ENCODE measurements at places on chromosomes 16 and 17.

GRCh38 chr16:23999663-24000062, 163.9 kb downstream of the PRKCB start:
- DNase-seq: no peak

DNA sequence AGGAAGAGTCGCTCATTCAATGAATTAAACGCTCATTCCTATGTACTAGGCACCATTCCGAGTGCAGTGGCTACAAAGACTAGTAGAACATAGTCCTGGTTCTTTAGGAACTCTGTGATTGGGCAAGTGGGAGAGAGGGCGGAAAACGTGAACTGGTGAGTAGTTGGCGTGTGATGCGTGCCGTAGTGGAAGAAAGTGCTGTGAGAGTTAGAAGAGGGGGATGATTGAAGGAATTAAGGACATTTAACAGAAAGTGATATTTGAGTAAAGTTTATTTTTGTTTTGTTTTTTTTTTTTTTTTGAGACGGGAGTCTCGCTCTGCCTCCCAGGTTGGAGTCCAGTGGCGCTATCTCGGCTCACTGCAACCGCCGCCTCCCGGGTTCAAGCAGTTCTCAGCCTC, 7.9 kb upstream of the SLFN14 start:
- no peak for DNase-seq

GRCh38 chr16:23510164-23510914, at the start of gene GGA2:
Gene GGA2 (minus strand): TSS chr16:23510494. CDS start chr16:23510411, 83 bp downstream.
- peak; percentile 89 for DNase-seq

- DNase-seq: no peak
Observed at GRCh38 chr17:8674344-8675305, 44.1 kb upstream of the MYH10 start.

- DNase-seq: no peak
Observed at GRCh38 chr17:21677911-21678310, 14.4 kb upstream of the KCNJ18 start.

- no peak for DNase-seq
Observed at GRCh38 chr17:47829870-47830269, 1.5 kb downstream of the MRPL10 start.

DNA sequence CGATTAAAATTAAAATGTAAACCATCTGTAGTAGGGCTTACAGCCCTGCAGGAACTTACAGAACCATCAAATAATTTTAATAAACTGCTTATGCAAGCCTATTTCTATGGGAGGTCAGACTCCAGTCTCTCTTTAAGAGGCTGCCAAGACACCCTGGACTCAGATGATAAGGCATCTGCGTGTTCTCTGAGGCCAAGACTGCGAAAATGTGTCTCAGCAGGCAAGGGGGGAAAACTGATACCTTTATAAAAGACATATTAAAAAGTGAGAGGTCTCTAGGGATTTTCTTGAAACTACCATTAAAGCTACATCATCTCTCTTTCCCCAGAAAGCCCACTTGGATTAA, 32.2 kb downstream of the MPHOSPH6 start:
- no peak for DNase-seq

- no peak for DNase-seq
Observed at GRCh38 chr17:63413128-63413527, 33.0 kb downstream of the CYB561 start.

GRCh38 chr16:81494888-81495287, 50.3 kb downstream of the CMIP start:
- DNase-seq: no peak

DNA sequence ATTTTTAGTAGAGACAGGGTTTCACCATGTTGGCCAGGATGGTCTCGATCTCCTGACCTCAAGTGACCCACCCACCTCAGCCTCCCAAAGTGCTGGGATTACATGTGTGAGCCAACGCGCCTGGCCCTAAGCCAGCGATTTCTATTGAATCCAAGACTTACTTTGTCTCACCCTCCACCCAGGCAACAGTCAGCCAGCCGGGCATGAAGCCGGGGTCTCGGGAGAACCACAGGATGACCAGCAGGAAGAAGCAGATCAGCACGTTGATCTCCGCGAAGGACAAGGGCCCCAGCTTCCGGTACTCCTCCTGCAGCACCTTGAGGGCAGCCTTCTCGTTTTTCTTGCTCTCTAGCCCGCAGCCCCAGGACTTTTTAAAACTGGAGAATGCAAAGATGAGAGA, 17.6 kb downstream of the SLC13A5 start:
- no peak for DNase-seq

- peak; percentile 77 for DNase-seq
Observed at GRCh38 chr16:1057252-1057932, 15.2 kb upstream of the SSTR5 start.

DNA sequence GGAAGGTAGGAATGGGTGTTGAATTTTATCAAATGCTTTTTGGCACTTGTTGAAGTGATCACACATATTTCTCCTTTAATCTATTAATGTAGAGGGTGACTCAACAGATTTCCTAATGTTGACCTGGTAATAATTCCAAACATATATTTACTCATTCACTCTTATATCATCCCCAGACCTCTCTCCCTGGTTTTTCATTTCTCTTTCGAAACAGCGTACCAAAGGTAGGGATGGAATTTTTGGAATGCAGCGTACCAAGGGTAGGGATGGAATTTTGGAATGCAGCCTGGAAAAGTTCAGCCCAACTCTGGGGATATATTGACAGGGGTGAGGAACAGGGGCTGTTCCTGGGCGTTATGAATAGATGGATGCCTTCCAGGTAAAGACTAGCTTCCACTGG, 7.3 kb downstream of the KIF18B start:
- no peak for DNase-seq

GRCh38 chr16:64437706-64438324, 684.0 kb downstream of the CDH11 start:
- DNase-seq: no peak

DNA sequence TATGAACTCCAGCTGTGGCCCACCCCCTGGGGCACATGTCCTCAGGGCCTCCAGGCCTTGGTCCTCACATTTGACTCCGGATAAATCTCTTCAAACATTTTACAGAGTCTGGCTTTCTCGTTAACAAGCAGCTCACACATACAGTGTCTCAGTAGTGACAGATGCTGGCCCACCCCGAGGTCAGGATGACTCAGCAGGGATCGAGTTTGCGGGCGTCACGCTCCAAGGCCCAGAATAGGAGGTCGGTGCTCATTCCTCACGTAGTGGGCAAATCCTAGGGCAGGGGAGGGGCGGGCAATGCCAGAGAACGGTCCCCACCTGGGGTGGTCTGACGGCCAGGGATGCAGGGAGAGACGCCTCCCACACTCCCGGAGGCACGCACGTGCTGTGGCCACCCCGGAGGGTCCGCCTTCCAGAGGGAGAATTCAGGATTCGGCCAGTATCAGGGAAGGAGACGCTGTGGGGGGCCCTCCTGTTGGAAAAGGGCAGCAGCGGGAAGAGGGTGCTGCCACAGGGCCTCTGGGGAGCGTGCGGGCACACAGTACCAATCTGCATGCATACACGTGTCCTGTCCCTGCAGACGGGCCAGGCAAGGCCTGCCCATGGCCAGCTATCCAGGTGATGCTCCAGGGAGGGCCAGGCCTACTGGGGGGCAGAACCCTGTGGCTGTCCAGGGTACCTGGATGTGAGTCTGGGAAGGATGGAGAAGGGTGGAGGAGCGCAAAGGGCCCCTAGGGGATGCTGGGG, 8.6 kb downstream of the SLC7A5 start:
- DNase-seq: no peak

- no peak for DNase-seq
Observed at GRCh38 chr16:81520560-81521135, 76.0 kb downstream of the CMIP start.

- DNase-seq: no peak
Observed at GRCh38 chr16:52967744-52968143, 85.0 kb downstream of the CHD9NB start.

DNA sequence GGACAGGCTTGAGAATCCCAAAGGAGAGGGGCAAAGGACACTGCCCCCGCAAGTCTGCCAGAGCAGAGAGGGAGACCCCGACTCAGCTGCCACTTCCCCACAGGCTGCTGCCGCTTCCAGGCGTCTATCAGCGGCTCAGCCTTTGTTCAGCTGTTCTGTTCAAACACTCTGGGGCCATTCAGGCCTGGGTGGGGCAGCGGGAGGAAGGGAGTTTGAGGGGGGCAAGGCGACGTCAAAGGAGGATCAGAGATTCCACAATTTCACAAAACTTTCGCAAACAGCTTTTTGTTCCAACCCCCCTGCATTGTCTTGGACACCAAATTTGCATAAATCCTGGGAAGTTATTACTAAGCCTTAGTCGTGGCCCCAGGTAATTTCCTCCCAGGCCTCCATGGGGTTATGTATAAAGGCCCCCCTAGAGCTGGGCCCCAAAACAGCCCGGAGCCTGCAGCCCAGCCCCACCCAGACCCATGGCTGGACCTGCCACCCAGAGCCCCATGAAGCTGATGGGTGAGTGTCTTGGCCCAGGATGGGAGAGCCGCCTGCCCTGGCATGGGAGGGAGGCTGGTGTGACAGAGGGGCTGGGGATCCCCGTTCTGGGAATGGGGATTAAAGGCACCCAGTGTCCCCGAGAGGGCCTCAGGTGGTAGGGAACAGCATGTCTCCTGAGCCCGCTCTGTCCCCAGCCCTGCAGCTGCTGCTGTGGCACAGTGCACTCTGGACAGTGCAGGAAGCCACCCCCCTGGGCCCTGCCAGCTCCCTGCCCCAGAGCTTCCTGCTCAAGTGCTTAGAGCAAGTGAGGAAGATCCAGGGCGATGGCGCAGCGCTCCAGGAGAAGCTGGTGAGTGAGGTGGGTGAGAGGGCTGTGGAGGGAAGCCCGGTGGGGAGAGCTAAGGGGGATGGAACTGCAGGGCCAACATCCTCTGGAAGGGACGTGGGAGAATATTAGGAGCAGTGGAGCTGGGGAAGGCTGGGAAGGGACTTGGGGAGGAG, at the start of gene CSF3:
CSF3 (plus strand) TSS at position 436 of the 993 bp plus-strand sequence; CDS start at position 471, 35 bp downstream.
- DNase-seq: no peak

GRCh38 chr17:74453665-74454196, 12.7 kb upstream of the CD300A start:
- no peak for DNase-seq

GRCh38 chr17:8793649-8794048, 5.5 kb downstream of the MFSD6L start:
- DNase-seq: no peak

GRCh38 chr17:46042925-46043324, 43.9 kb downstream of the STH start:
- no peak for DNase-seq

- no peak for DNase-seq
Observed at GRCh38 chr17:42754782-42755181, 6.2 kb upstream of the RAMP2 start.

GRCh38 chr17:814371-814770, 32.2 kb downstream of the MRM3 start:
- DNase-seq: no peak

- peak; percentile 45 for DNase-seq
Observed at GRCh38 chr17:16962804-16963203, 9.1 kb downstream of the TNFRSF13B start.

- DNase-seq: no peak
Observed at GRCh38 chr17:14282726-14283125, 18.2 kb upstream of the HS3ST3B1 start.

DNA sequence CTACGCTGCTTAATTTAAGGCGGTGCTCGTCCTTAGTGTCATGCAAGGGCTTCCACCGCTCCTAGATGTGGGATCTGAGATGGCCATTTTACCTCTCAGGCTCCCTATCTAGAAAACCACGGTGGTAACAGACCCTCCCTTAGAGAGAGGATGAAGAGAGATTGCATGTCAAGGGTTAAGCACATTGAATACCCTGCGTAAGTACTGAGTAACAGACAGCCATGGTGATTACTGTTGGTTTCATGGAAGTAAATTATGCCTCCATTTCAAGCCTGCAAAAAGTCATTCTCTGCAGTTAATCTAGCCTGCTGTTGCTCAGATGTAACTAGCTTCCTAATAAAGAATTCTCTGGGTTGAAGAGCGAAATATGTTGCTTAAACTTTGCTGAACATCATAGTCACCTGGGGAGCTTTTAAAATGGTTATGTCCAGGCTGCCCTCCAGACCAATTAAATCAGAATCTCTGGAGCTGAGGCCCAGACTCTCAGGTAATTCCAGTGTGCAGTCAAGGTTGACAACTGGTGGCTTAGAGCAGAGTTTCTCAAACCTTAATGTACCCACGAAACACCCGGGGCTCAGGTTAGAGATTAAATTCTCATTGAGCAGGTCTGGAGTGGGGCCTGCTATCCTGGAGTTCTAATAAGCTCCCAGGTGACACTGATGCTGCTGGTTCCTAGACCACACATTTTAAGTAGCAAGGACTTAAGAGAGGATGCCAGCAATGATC, 167.1 kb downstream of the SNX29 start:
- DNase-seq: no peak

- peak; percentile 91 for DNase-seq
Observed at GRCh38 chr16:30896261-30896888, at the start of gene CTF1. Gene CTF1 (plus strand): TSS chr16:30896614. CDS start chr16:30896644, 30 bp downstream.

GRCh38 chr16:4583906-4584305, 27.8 kb downstream of the C16orf96 start:
- DNase-seq: no peak

GRCh38 chr16:3881499-3881990, 1.0 kb upstream of the CREBBP start:
- DNase-seq: no peak

DNA sequence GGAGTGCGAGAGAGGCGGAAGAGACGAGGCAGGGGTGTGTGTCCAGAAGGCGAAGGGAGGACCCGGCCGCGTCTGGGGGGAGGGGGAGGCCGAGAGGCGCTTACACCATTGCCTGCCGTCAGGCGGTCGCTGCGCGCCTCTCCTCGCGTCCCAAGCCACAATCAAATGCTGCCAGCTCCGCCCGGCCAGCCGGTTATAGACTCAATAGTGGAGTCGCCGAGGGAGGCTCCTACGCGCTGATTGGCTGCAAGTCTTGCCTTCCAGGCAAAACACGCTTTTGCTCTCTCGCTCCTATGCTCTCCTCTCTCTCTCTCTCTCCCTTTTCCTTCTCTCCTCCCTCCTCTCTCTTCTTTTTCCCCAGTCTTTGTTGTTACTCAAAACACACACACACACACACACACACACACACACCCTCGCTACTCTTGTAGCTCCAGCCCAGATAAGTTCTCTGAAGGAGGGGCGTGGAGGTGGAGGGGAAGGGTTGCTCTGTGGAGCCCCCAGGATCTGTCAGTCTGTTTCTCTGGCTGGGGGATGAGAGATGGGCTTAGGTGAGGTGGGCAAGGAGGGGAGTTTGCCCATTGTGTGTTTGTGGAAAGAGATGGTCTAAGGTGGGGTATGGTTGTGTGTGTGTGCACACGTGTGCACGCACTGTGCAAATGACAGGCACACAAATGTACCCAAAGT, at the start of gene DLX3:
DLX3 (minus strand) TSS at position 170 of the 684 bp plus-strand sequence. CDS start 226 bp downstream, outside the sequence.
- DNase-seq: peak; percentile 96

DNA sequence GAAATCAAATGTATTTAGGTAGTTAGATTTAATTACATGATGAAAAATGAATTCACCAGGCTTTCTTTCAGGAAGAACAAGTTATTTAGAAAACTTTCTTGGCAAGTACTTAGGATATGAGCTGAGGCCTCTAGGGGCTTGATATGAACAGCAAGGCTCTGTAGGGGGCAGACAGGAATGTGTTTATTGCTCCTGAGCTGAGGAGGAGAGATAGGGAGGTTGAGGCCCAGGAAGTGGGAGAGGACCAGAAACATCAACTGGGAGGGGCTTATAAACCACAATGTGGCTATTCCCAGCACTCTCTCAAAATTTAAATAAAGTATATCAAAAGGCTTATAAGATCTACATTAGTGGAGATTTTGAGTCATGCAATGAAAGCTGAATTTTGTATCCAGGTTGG, 154.0 kb upstream of the MAF start:
- DNase-seq: no peak
